Sigmoid colon (tissue), 7 donors: ENCODE measurements at places on chromosomes 1 and 21. TPM values are rescaled to one million over a fixed set of nuclear protein-coding genes. Genes with fewer than 3 reads are reported as not detected.

DNA sequence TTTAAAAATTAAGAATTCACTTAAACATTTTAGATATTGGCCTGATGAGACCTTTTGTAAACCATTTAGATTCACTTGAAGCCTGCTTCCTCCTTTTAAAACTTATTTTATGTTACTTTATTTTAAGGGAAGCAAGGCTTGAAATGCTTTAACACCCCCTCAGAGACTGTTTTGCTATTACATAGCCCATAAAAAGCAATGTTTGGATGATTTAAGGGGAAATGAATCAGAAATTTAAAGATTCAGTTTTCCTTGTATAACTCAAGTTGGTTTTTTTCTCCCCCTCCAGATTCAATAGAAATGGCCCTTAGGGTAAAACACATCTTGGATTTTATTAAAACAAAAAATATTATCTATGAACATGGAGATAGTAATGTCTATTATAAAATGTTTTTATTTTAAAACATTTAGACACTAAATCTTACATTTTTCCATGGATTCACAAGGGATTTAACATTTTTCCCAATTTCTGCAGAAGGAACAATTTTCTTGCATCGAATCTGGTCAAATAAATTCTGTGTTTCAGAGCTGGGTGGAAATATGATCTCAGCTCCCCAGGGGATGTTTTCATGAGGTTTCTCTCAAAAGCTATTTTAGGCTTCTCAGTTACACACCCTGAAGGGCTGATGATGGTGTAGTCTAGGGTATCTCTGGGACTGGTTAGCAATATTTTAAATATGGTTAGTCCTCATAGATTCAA, 69.3 kb upstream of the WARS2 start:
- no peak for DNase-seq

DNA sequence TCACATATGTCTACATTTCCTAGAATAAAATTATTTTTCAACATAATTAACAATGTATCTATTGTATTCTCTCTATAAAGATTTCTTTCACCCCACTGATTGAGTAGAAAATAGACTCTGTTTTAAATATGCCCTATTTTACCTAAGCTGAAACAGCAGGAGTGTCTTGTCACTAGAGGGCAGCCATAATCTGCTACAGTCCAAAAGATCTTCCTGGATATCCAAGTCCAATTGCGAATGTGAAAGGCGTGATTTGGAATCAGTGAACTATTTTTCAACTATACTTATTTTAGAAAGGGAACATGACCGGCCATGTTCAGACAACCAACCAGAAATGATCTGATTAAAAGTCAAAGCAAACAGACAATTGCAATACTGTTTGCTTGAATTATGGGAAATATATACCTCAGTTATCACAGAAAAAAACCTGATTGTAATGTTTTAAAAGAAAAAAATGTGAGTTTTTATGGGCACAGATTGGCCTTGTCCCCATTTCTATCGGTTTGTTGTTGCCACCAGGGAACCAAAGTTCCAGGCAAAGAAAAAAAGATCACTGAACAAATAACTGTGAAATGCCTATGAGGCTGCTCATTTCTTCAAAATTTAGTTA, 1211.0 kb upstream of the ADGRL4 start:
- no peak for DNase-seq

DNA sequence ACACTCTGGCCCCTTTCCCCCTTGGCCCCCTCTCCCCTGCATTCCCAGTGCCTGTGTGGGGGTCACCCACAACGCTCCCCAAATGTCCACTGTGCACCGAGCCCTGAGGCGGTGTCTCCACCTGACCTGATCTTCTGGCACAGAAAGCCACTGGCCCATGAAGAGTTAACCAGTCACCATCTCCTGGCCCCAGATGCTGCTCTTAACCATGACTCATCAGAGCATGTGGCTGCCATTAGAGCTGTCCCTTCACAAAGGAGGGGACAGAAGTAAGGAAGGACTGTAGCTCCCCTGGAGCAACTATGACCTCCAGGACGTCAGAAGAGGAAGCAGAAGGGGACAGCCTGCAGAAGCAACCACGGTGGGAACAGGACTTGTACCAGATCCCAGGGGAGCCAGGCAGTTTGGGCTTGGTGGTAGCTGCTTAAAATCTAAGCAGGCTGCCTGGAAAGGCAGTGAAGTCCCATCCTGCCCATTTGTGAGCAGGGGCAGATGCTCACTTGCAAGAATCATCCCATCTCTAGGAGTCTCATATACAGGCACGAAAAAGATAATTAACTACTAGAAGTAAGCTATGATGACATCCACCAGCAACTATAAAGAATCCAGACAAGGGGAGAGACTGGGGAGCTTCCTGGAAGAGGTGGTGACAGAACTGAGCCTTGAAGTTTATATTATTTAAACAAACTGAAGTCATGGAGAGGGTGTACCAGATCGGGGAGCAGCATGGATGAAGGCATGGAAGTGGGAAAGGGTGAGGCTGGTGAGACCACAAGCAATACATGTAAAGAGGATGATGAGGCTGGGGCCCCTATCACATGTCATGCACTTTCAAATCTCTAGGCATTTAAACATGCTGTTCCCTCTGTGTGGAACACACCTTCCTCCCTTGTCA, 1.1 kb upstream of the TTC39A start:
- no peak for DNase-seq

The SNRPE gene
- 59.9 TPM for total RNA-seq

- no peak for DNase-seq
These were observed 231.9 kb downstream of the TRABD2B start for GRCh38 chr1:47765236-47765635.

- no peak for DNase-seq
These were observed 147.7 kb downstream of the CHD1L start for GRCh38 chr1:147390185-147390542.

The UMODL1 gene
- total RNA-seq, result not detected

DNA sequence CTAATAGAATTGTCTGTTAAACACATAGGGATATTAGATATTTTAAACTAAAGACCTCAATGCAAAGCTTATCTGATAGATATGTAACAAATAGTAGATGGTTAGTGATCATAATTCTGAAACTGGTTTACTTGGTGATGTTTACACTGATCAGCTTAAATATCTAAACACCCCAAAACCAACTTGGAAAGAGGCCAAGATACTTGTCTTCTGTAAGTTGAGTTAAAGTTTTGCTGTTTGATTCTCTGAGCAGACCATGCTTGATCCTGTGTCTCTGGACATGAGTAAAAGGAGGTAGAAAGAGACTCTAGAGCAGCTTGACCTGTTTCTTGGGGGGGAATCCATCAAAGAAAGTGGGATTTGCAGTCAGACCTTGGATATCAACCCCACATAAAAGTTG, 107.5 kb downstream of the NEK7 start:
- DNase-seq, result no peak

DNA sequence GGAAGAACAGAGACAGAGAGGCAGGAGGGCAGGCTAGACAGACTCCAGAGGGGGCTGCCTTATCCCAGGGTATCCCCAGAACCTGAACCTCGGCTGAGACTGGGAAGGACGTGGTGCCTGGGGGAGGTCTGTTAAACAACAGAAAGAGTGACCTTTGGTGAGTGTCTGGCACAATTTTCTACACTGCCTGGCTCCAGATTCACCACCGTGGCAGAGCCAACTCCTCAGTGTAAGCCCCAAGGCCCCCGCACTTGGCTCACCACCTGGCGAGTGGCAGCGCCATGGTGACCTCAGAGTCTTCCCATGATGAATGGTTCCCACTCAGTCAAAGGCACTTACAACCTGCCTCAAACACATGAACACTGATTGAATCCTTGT, 6.5 kb downstream of the RD3 start:
- DNase-seq, result no peak

DNA sequence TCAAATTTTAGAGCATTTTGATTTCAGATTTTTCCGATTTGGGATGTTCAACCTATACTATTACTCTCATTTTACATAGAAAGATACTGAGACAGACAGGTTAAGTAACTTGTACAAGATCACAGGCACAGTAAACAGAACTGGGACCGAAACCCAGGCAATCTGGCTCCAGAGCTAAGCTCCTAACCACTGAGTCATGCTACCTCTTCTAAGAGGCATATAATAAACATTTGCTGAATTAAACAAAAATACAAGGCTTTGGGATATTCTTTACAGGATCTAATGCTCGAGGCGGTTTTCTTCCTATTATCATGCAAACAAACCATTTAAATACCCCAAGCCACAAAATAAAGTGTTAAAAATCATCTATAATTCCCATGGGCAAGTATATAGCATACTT, 50.3 kb downstream of the MCOLN2 start:
- no peak for DNase-seq

The PCSK9 gene
- not detected for total RNA-seq

The RNF223 gene
- total RNA-seq, result not detected

- DNase-seq, result peak; percentile 84
These were observed 8.3 kb downstream of the FAM229A start for GRCh38 chr1:32353886-32354570.

- DNase-seq, result no peak
These were observed 217.5 kb downstream of the LRRIQ3 start for GRCh38 chr1:73980324-73981040.

- no peak for DNase-seq
These were observed 944 bp downstream of the B3GALT6 start for GRCh38 chr1:1232796-1233566.

DNA sequence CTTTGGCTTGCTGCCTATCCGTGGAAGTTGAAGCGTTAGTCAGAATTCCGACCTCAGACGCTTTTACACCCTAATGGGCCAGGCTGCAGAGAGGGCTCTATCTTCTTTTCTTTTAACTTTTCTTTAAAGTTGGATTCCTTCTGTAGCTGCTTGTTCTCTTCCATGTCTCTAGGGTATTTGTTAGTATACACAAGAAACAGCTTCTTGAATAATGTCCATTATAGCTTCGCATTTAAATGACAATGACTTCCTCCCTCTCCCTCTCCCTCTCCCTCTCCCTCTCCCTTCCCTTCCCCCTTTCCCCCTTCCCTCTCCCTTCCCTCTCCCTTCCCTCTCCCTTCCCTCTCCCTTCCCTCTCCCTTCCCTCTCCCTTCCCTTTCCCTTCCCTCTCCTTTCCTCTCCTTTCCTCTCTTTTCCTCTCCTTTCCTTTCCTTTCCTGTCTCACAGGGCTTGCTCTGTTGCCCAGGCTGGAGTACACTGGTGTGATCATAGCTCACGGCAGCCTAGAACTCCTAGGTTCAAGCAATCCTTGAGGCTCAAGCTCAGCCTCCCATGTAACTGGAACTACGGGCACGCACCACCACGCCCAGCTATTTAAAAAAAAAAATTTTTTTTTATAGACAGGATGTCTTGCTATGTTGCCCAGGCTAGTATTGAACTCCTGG, 33.0 kb downstream of the RIPPLY3 start:
- no peak for DNase-seq

The OR2T11 gene
- not detected for total RNA-seq

DNA sequence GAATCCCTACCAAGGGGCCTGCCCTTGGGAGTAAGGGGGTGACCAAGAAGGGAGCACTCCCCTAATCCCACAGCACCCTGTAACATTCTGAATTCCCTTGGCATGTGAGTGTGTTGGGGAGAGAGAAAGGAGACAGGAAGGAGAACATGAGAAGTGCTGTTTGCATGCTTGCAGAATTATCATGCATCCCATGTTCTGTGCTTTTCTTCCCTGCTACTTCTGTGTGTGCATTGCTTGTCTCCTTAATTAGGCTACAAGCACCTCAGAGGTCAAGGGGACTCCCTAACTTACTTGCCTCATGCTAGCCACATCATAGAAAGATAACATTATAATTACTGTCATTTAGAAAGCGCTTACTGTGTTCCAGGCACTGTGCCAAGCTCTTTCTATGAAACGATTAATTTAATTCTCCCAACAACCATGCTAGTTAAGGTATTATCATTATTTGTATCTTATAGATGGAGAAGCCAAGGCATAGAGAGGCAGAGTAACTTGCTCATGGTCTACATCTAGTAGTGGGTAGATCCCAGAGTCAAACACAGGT, 11.1 kb downstream of the NOS1AP start:
- no peak for DNase-seq

GRCh38 chr1:212982430-212983152, 32.2 kb downstream of the VASH2 start:
- no peak for DNase-seq

The ARHGEF16 gene
- 0.41 TPM for total RNA-seq

GRCh38 chr1:30242168-30242567, 481.2 kb downstream of the MATN1 start:
- DNase-seq, result peak; percentile 4

DNA sequence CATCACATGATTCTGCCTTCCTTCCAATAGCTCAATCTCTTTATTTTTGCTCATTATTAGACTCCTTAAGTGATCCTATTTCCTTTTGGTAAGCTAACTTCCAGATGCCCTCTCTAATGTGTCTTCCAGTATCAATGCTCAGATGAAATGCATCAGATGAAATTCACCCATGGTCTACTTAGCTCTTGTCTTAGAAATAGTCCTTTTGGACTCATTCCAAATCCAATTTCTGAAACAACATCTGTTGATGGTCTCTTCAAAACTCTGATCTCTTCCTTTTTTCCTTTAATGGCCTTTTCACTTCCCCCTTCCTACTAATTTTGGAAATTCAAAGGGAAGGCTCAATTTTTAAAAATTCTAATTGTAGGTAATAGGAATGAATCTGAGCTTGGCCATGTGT, 81.1 kb upstream of the GREM2 start:
- no peak for DNase-seq

GRCh38 chr21:38478782-38479181, 19.5 kb downstream of the ERG start:
- DNase-seq, result no peak

- DNase-seq, result no peak
These were observed 13.7 kb downstream of the GLIS1 start for GRCh38 chr1:53725238-53725689.

The MAP1LC3C gene
- total RNA-seq, result not detected

- no peak for DNase-seq
These were observed 22.5 kb upstream of the GBP5 start for GRCh38 chr1:89295187-89295586.

GRCh38 chr1:24921412-24921811, 8.7 kb downstream of the RUNX3 start:
- no peak for DNase-seq

DNA sequence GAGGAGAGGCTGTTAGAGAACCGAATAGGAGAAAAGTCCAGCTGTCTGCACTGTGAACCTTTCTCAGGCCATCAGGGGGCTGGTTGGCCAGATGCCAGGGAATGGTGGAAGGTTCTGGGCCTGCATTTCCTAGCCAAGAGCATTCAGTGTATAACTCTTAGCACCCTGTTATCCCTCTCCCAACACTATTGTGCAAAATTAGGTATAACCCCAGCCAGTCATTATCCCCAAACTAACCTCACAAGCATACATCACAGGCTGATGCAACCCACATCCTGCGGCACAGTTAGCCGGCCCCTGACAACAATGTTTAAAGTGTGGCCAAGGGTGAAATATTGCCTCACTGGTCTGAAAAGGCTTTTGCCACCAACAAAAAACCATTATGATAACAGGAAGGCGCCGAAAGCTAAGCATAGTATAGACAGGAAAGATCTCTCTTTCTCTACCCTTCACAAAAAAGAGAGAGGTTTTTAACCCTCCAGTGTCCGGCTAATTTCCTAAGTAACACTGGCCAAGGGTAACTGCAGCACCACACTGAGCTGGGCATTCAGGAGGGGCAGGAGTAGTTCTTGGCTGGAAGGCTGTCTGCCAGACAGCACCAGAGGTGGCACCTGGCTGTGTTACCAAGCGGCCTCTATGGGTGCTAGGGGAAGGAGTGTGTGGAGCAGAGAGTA, 77.3 kb upstream of the BCAR3 start:
- DNase-seq, result no peak
